ENCODE measurements at places on chromosomes 11 and 22.

- DNase-seq = no peak
These were observed 220.7 kb downstream of the TENM4 start for GRCh38 chr11:79220171-79220570.

- no peak for DNase-seq
These were observed 128.1 kb upstream of the E2F8 start for GRCh38 chr11:19368726-19369375.

DNA sequence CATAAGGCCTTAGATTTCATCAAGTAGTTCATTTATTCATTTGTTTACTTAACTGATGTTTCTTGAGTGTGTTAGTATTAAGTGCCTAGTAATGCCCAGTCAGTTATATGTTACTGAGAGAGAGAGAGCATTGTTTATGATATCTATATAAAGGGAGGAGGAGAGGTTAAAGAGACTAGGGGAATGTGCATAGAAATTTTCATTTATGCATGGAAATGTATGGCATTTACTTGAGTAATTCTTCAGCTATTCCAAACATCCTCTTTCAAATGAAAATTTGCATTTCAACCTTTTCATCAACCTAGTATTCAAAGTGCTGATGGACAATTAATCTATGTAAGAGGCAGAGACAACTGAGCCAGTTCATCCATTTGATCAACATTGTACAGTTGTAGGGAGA lies 199.7 kb downstream of the NELL1 start:
- no peak for DNase-seq

GRCh38 chr11:11806586-11806985 lies 35.2 kb upstream of the USP47 start:
- DNase-seq = no peak

Data from Caki2 (cell line).